ENCODE measurements at places on chromosomes 5 and 9.

DNA sequence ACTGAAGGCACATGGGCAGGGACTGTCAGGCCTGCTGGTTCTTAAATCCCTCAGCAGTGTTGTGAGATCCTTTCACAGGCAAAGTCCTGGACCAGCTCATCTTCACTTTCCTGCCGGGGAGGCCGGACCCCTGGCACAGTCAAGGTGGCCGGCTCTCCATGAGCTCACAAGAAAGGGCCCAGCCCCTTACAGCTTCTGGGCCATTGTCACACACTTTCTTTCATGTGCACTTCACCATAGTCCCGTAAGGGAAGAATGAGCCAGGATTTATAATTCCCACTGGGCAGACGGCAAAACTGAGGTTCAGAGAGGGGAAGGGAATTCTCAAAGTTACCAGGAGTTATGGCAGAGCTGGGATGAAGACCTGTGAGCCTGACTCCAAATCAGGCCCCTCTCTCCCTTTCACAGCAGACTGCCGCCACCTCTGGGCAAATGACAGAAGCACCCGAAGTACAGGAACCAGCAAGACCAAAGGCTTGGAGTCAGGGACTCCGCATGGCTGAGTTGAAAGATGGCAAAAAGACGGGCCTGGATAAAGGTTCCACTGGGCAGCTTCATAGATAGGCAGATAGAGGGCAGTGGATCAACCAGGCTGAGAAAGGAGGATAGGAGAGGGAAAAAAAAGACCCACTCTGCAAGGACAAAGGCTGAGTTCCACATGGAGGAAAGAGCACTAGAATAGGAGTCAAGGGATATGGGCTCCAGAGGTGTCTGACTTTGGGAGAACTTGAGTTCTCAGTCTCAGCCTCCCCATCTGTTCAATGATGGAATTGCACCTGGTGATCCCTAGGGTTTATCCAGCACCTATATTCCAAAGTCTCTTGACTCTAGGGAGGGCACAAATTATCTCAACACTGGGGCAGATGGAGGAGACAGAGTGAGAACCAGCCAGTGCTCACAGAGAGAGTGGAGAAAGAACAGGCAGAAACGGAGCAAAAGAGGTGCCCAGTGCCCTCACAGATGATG is 128.7 kb downstream of the PAX5 start:
- DNase-seq = no peak

- no peak for DNase-seq
Measured at GRCh38 chr5:177545487-177546257, 8.7 kb downstream of the FAM193B start.

GRCh38 chr5:66813306-66813705 is 217.1 kb downstream of the MAST4 start:
- DNase-seq = no peak

GRCh38 chr9:116064970-116065369 is 88.6 kb upstream of the PAPPA start:
- no peak for DNase-seq

- DNase-seq = no peak
Measured at GRCh38 chr5:1545805-1546355, 22.1 kb upstream of the LPCAT1 start.

GRCh38 chr9:115712981-115713380 is 440.6 kb upstream of the PAPPA start:
- no peak for DNase-seq

- no peak for DNase-seq
Measured at GRCh38 chr5:110625376-110625999, 101.0 kb downstream of the TMEM232 start.

DNA sequence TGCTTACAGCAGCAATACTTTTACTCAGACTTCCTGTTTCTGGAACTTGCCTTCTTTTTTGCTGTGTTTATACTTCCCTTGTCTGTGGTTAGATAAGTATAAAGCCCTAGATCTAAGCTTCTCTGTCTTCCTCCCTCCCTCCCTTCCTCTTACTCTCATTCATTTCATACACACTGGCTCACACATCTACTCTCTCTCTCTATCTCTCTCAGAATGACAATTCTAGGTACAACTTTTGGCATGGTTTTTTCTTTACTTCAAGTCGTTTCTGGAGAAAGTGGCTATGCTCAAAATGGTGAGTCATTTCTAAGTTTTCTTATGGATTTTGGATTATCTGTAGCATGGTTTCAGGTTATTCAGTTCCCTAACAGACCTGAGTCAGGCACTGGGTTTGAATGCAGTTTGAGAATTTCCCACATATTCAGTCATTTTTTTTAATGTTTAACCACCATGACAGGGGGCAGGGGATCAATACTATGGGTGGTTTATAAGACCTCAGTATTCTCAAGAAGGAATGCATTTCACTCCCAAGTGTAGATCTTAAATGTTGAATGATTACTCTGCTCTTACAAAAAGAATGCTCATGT is at the start of gene IL7R:
Gene IL7R (plus strand): TSS at position 127 of the 587 bp plus-strand sequence. CDS start 87 bp downstream, at position 214.
- no peak for DNase-seq

DNA sequence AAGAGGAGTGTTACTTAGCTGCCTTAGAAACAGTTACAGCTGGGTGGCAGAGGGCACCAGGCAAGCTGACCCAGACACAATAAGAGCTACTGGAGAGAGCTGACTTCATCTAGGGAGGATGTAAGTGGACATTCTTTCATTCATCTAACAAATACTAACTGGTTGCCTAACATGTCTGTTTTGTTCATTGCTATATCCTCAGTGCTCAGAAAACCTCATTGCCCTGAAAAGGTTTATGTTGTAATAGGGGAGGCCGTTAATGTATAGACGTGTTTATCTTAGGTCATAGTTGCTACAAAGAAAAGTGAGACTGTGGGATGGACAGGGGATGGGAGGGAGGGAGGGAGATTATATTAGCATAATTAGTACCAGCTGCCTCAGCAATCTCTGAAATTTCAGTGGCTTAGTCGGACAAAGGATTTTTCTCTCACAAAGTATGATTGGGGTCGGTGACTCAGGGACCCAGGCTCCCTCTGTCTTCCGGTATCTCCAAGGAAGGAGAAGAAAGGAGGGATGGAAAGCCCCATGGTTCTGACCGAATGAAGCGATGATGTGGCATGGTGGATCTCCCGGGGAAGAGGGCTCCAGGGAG is 2.6 kb upstream of the SNX18 start:
- DNase-seq = no peak

DNA sequence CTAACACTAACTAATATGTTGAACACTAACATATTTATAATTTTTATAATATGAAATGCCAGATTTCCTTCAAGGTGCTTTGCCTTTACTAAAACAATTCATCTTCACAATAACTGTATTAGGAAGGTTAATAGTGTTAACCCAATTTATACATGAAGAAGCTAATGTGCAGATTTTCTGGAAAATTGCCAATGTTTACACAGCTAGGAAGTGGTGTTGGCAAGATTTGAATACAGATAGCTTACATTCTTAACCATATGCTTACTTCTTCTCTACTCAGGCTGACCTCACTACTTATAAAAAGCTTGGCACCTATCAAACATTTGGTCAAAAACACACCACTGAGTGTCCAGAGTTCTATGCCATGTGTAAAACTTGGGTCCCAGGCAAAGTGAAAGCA is 445.4 kb upstream of the ITGA1 start:
- no peak for DNase-seq

GRCh38 chr9:33143241-33143661 is 23.9 kb downstream of the B4GALT1 start:
- no peak for DNase-seq

DNA sequence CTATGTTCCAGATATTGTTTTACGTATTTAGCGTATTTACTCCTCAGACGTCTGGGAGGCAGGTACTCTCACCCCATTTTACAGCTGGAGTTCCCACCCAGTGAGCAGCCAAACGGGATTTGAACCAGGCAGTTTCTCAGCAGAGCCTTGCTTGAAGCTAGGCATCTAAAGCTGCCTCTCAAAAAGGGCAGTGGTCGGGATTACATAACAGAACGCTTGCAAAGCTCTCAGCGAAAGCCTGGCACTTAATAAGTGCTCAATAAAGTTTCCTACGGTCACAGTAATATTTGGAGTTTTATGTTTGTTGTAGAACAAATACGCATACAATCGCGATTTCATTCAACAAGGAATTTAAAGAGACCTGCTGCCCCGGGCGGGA is 286 bp upstream of the BSPRY start:
- no peak for DNase-seq

DNA sequence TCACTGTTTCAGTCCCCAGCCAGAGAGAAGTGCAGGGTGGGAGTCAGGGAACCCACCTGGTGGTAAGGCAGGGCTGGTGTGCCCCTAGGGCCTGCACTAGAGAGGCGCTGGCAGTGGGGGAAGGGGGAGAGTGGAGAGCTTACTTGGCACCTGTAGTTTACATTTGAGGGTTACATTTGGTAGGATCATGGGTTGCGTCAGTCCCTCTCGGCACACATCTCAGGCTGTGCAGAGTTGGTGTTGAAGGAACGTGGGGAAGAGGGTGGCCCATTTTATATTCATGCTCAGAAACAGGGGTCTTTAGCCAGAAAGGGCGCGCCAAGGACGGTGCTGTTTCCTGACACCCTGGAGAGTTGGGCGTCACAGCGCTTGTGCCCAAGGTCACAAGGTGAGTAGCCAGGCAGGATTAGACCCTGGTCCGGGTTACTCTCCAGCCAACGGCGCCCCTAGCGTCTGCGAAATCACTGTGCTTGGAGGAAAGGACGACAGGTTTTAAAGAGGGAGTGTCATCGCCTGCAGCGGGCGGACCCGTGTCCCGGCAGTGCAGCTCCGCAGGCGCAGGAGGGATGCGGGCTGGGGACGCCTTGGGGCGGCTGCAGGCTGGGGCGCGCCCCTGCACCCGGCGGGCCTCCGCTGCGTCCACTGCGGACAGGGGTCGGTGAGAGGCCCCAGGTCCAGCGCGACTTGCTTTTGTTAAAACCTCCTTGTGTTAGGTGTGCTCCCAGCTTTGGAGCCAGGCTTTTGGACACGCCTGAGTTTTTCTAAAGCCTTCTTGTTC is 272.6 kb downstream of the FANCC start:
- DNase-seq = no peak

DNA sequence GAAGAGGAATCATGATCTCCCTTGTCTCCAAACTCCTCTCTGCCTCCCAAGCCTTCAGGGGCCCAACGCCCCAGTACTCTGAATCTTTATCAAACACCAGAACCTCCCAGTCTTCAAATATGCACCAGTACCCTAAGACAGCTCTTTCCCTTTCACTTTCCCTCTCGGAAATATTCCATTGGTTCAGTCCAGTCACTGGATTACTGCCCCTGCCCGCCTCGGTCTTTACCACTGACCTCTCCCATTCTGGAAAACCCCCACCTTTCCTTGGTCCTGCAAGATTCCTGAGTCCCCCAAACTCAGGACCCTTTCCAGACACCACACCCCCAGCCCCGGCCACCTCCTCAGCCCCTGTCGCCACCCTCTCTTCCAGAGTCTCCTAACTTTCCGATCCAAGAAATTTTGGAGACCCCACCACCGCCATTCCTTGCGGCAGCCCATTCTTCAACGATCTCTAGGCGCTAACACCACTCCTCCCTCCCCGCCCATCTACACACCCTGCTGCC is 674 bp downstream of the C5orf15 start:
- no peak for DNase-seq

DNA sequence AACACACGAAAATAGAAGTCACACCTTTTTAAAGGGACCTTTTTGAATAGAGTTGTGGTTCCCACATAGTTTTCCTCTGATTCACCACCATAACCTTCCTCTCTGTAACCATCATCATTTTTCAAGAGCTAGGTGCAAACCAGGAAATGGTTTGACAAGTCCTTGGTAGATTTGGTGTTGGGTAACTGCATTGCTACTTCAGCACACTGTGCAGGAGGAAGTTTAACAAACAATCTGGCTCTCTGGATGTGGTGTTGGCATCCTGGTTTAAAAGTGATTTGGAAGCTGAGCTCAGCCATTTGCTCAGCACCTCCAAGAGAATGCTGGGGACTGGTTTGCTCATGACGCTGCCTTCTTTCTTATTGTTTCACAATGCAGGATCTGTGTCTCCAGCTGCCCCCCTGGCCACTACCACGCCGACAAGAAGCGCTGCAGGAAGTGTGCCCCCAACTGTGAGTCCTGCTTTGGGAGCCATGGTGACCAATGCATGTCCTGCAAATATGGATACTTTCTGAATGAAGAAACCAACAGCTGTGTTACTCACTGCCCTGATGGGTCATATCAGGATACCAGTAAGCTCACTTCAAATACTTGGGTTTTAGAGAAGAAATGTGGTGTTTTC is 213.1 kb downstream of the RFK start:
- no peak for DNase-seq

- DNase-seq = no peak
Measured at GRCh38 chr9:108844391-108844790, 11.4 kb downstream of the ACTL7B start.

DNA sequence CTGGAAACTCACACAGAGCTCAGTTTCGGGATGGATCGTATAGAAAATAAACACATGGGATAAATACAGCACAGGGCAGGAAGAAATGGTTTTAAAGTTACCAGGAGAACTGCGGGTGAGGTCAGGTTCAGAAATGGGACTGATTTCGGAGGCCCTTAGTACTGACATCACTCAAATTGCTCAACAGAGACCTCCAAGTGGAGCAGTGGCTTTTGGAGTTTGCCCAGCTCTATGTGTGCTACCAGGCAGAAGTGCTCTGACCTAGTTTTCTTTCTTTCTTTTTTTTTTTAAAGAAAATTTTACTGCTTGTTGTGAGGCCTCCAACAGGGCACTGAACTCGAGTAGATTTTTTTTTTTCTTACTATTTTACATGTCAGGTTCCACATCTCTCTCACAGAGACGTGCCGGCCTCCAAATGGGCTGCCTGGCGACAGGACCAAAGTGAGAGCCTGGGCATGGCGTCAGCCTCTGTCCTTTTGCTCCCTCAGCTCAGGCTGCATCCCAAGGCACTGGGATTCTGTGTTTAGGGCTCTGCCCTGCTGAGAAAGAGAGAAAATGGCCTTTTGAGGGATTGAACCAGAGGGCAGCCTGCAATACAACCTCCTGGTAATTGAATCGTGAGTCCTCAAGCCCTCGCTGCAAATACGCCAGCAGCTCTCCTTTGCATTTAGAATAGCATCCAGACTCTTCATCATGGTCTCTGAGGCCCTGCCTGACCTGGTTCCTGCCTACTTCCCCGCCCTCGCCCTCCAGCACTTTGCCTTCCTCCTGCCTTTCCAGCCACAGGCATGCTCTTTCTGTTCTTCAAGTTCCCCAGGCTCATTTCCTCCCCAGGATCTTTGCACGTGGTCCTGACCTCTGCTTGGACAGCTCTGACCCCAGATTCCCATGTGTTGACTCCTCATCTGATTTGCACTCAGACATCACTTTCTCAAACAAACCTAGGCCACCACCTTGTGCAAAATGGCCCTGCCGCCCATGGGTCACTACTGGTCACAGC is 173.5 kb downstream of the FGF1 start:
- DNase-seq = no peak

GRCh38 chr9:6852243-6852963 is 94.6 kb downstream of the KDM4C start:
- no peak for DNase-seq

- DNase-seq = no peak
Measured at GRCh38 chr5:14674983-14675854, 10.7 kb downstream of the OTULIN start.

DNA sequence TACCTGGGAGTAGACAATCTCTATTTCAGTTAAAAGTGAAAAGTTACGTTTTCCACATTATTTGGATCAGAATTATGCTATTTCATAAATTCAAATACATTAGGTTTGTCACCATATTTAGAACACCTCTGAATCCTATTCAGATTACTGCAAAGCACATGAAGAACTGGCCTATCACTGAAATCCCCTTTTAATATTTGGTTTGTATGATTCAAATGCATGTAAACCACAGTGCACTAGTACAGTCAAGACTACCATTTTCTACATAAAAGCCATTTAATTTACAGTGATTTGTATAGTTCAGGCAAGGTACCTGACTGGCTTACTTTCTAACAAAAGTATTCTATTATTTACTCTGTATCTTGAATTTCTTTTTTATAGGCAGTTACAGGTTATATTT is 212.5 kb downstream of the MEF2C start:
- DNase-seq = no peak

Measured in activated T-cell treated with anti-CD3 and anti-CD28 coated beads, Interleukin-2, amount 50 U/mL, for 1 hour (primary cell).